ENCODE measurements at places on chromosomes 4 and X. TPM values are rescaled to one million over a fixed set of nuclear protein-coding genes. Genes with fewer than 3 reads are reported as not detected.

The MAGEA2 gene
- total RNA-seq, result not detected

The TEX13C gene
- not detected for total RNA-seq

The REELD1 gene
- not detected for total RNA-seq

The PWWP3B gene
- not detected for total RNA-seq

The CXCL3 gene
- not detected for total RNA-seq

The F8A3 gene
- total RNA-seq, result 0.88 TPM

The STAP1 gene
- not detected for total RNA-seq

The MAGEC2 gene
- total RNA-seq, result not detected

The PABPC5 gene
- 3.2 TPM for total RNA-seq

The RBM46 gene
- not detected for total RNA-seq

The KIAA1210 gene
- not detected for total RNA-seq

The PNCK gene
- total RNA-seq, result 0.29 TPM

The TBC1D8B gene
- total RNA-seq, result 12.3 TPM

Data from osteoblast (primary cell).